ENCODE measurements at places on chromosomes 7 and 10.

DNA sequence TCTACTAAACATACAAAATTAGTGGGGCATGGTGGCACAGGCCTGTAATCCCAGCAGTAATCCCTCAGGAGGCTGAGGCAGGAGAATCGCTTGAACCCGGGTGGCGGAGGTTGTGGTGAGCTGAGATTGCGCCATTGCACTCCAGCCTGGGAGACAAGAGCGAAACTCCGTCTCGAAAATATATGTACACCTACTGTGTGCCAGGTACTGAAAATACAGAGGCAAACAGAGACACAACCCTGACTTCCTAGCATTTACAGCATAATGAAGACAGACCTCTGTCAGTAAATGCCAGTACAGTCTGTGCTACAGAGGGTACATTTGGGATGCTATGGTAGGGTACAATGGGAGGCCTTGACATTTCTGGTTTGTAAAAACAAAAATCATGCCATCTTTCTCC, 66.6 kb downstream of the ABCC2 start:
- DNase-seq, result no peak

DNA sequence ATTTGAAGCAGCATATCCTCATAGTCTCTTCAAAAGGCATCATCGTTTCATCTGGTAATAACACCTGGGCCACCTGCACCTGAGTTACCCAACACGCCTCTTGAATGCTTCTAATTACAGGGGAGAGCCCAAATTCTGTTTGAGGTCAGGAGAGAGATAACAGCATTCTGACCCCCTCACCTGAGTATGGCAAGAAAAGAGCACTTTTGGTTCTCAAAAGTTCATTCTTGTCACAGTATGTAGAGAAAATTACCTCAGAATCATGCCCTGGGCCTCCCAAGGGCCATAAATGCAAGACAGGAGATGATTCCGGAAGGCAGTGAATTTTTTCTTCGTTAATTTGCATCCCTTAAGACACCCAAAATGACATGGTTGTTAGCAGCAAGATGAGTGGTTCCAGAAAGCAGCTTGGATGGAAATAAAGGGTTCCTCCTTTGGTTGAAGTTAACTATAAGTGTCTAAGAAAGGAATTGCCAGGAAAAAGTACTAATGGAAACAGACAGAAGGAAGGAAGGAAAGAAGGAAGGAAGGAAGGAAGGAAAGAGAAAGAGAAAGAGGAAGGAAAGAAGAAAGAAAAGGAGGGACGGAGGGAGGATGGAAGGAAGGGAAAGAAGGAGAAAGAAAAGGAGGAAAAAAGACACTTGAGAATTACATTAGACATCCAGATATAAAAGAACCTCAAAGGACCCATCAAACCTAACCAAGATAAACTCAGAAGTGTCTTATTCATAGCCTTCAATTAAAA, 228.4 kb upstream of the RHOBTB1 start:
- DNase-seq, result no peak

DNA sequence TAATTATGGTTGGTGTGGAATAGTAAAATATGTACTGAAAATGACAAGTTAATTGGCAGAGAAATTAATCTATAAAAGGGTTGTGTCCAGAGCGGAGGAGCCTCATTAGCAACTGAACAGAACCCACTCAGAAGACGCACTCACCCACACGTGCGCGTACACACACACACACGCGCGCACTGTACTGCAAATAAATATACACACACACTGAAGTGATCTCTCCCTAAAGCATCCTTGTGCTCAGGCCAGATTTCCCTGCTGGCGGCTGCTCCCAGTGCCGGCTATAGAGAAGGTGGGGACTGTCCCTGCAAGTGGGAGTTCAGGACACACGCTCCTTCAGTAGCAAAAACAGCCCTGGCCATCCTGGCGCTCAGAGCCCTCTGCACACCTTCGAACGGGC, 85.2 kb downstream of the CHST15 start:
- no peak for DNase-seq

DNA sequence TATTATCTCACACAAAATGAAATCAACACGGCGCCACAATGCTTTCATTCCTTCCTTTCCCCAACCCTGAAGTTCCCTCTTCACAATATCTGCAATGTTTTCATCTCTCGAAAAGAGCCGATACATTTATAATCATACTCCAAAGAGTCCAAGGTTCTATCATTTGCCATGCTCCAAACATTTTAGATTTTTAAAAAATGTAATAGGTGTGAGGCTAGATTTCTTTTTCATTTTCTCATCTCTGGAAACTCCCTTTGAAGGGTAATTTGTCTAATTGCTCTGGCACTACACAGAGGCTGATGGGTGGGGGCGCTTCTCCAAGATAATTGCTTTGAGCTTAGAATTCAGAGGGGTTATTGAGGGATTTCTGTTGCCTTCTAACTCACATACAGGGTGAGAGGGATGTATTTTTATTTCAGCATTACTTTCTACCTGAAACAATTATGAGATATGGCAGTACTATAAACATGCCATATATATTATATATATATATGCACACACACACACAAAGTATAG, 4.9 kb downstream of the DLX5 start:
- DNase-seq, result no peak

DNA sequence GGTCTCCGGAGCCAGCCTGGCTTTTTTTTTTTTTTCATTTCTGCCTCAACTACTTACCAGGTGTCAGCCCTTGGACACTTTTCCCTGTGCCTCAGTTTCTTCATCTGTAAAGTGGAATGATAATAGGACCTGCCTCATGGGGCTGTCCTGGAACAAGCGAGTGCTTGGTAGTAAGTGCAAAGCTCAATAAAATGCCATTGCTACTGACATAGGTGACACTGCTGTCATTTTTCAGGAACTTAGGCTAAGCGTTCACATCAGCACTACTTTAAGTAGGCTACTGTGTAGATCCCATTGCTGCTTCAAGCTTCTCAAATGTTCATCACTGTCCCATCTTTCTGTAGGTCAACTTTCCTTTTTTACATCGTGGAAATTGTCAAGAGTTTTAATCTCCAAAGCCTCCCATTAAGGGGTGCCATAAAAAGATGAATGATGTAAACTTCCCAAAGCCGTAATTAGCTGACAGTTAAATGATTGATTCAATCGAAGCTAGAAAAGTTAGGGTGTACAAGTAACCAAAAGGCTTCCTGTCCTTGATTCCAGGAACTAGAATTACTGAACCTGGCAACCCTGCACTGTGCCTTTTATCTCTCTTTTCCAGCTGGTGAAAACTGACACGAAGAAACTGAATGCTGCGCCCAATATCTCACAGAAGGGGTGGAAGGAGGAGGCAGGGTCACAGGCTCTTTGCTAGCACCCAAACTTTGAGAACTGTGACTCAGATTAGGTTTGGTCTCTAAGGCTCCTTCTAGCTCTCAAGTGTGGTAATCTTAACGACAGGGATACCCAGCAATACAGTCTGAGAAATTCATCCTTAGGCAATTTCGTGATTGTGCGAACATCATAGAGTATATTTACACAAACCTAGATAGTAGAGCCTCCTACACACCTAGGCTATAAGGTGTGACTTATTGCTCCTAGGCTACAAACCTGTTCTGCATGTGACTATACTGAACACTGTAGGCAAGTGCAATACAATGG, 861 bp upstream of the USP6NL start:
- DNase-seq, result no peak

DNA sequence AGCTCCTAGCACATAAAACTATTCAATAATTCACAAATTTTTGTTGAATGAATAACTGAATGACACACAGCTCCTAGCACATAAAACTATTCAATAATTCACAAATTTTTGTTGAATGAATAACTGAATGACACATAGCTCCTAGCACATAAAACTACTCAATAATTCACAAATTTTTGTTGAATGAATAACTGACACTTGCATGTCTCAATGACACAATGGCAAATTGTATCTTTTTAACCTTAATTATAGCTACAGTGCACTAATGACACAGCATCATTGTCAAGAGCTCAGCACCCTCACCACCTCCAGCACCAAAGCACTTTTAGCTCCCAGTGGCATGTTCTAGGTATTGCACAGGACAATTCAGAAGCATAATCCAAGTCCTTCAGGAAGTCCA, 131.6 kb downstream of the PDE1C start:
- DNase-seq, result no peak

Measured in CD4-positive, alpha-beta T cell treated with Interleukin-21 for 1 hour (primary cell).